M059J (cell line): ENCODE measurements at places on chromosomes 6 and 20.
A peak's percentile ranks its signal among the peaks of the same experiment; 100 is the strongest.

DNA sequence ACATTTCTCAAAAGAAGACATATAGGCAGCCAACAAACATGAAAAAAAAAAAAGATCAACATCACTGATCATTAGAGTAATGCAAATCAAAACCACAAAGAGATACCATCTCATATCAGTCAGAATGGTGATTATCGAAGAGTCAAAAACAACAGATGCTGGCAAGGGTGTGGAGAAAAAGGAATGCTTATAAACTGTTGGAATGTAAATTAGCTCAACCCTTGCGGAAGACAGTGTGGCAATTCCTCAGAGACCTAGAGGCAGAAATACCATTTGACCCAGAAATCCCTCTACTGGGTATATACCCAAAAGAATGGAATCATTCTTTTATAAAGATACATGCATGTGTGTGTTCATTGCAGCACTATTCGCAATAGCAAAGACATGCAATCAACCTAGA, 303.8 kb upstream of the THEMIS start:
- peak; percentile 86 for DNase-seq

- DNase-seq, result no peak
These were observed 69.4 kb upstream of the FBXL4 start for GRCh38 chr6:99017150-99017549.

DNA sequence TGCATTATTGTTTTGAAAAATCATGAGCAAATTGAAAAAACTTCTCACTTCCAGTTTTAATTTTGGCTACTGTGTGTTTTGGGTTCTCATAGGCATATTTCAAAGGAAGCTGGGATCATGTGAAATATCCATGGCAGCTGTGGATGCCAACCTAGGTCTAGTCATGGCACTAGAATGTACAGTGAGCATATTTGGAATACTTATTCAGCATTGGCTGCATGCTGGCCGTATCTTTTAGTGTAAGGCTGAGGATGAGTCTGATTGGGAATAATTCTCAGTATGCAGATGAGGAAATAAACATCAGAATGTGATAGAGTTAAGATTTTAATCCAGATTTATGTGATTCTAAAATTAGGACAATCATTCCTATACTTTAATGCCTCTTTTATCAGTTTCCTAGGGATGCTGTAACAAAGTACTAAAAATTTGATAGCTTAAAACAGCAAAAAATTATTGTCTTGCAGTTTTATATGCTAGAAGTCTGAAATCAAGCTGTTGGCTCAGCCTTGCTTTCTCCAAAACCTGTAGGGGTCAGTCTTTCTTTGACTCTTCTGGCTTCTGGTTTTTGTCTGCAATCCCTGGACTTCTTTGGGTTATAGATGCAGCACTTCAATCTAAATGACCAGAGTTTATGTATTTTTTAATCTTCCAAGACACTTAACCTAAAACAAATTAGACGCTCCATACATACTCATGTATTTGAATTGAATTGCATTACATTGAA, 37.7 kb upstream of the DEFB112 start:
- DNase-seq, result peak; percentile 85

- DNase-seq, result no peak
These were observed 189.0 kb downstream of the SLC16A10 start for GRCh38 chr6:111276335-111276734.

- DNase-seq, result no peak
These were observed 148.6 kb upstream of the SALL4 start for GRCh38 chr20:51950926-51951325.
